Fibroblast of the aortic adventitia (primary cell): ENCODE measurements at places on chromosomes 3 and 15.

DNA sequence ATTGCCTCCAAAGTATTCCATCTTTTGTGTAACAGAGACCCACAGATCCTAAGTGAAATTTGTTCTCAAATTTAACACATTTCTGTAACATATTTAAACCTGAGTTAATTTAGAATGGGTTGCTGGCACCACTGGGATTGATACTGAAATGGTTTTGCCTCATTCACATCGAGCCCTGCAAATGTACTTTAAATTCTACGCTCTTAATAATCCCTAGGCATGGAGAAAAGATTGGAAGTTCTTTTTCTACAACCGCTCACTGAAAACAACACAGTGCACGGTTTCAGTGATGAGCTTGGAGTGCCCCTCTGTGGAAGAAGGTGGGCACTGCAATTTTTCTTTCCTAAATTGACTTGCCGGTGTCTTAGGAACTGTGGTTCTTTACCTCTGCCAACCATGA, 109.9 kb upstream of the ATP11B start:
- peak; percentile 79 for DNase-seq

GRCh38 chr3:183560607-183561006, 5.1 kb upstream of the KLHL6 start:
- DNase-seq = no peak

GRCh38 chr3:122697952-122698620, 17.4 kb downstream of the PARP14 start:
- DNase-seq = peak; percentile 17

DNA sequence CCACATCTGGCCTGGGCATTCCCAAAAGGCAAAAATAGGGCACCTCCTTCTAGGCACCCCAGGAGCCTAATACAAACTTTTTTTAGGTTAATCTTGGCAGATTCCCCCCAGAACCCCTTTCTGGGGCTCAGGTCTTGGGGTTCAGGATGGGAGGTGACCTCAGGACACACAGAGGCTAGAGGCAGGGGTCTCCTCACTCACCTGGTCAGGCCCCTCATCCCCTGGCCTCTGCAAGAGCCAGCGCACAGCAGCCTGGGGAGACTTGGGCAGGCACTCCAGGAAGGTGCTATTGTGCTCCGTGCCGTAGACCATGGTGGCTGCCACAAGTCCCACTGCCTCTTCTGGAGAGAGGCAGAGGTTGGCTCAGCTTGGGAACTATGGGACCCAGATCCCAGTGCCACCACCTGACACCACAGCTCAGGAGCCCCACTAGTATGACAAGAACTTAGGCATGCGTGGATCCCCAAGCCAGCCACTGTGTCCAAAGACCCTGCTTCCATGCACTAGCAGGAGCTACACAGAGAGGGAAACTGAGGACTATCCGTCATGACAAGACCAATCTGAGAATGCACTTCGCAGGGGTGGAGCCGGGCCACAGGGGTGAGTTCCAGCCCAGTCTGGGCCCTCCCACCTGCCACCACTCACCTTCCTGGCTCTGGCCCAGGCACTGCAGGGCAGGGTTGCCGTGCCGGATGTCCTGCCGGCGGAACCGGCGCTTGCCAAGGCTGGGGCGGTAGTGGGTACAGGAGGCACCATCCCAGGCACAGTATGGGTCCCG, 7.4 kb downstream of the SEMA3G start:
- DNase-seq = no peak

- no peak for DNase-seq
Observed at GRCh38 chr15:86066174-86066834, 13.4 kb upstream of the AGBL1 start.

- DNase-seq = no peak
Observed at GRCh38 chr3:145519398-145520047, 641.5 kb downstream of the PLOD2 start.

GRCh38 chr3:24496529-24497482, 2.2 kb upstream of the THRB start:
- DNase-seq = peak; percentile 78

DNA sequence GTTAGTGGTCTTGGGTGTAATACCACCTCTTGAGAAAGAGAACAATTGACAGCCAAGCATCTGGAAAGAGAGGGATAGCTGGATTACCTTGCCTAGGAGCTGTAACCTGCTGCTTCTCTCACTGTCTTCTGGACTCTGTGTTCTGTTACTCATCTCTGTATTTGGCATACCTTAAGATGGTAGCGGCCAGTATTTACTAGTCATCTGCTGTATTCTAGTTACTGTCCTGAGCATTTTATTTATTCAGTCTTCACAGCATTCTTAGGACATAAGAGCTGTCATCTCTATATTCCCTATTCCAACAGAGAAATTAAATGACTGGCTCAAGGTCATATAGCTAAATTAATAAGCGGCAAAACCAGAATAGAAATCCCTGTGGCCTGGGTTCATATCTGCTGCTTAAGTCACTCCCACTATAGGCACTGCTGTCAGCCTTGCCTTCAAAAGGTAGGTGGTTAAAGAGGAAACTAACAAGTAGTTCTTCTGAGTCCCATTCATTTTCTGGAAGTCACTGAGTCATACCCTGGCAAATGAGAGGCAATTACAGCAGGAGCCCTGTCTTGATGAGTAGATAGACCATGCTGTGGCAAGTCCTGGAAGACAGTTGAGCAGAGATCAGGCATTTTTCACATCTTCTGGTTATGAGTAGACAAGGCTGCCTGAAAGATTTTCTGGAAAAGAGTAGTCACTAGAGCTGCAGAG, 68.2 kb downstream of the RAB7A start:
- peak; percentile 67 for DNase-seq

DNA sequence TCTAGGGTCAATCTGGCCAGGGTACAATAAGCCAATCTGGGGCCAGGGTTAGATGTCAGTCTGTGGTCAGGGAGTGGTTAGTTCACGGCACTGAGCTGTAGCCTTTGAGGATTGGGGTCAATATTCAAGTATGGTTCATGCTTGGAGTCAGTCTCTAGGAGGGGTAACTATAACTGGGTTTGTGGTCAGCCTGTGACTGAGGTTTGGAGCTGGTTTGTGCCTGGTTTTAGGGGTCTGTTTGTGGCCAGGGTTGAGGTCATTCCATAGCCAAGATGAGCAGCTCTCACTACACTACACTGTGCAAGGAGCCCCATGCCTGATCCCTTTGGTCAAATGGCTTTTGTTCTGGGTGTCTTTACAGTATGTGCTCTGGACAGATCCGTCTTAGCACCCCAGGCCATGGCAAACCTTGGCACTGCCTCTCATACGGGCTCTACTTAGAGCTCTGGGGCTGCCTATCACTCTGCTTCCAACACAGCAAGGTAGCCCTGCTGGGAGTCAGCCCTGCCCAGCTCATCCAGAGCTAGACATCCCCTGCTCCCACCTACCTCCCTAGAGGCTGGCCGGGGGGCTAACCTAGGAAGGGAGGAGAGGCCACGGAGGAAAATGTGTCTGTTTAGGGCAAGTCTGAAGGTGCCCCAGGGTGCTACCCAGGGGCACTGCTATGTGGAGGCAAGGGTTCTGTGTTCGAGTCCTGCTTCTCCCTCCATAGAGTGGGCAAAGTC, 63.3 kb upstream of the CORO2B start:
- no peak for DNase-seq

DNA sequence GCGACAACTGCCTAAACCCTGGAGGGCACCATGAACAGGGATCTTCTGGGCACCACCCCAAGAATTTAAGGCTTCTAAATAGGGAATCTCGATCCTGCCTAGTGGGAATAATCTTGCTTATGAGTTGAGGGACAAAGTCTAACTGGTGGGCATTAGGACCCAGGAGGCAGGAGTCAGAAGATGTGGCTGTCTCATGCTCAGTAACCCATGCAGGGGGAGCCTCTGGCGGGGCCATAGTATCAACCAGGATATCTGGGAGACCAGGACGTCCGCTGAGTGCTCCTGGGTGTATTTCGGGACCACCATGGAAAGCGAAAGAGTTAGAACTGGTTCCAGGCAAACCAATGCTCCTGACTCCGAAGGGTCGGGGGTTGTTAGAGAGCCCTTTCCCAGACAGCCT, 356.1 kb downstream of the OTOL1 start:
- no peak for DNase-seq

DNA sequence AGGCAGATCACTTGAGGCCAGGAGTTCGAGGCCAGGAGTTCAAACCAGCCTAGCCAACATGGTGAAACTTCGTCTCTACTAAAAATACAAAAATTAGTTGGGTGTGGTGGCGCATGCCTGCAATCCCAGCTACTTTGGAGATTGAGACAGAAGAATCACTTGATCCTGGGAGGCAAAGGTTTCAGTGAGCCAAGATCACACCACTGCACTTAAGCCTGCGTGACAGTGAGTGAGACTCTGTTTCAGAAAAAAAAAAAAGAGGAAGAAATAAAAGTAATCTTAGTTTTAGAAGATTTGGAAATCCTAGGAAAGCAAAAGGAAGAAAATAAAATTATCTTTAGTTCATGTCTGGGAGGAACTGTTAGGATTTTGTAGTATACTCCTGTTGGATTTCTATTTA, 77.2 kb downstream of the IL12A start:
- DNase-seq = no peak

- peak; percentile 27 for DNase-seq
Observed at GRCh38 chr3:64176461-64176996, 48.7 kb downstream of the PRICKLE2 start.

- DNase-seq = no peak
Observed at GRCh38 chr15:39388118-39388517, 192.8 kb upstream of the THBS1 start.

DNA sequence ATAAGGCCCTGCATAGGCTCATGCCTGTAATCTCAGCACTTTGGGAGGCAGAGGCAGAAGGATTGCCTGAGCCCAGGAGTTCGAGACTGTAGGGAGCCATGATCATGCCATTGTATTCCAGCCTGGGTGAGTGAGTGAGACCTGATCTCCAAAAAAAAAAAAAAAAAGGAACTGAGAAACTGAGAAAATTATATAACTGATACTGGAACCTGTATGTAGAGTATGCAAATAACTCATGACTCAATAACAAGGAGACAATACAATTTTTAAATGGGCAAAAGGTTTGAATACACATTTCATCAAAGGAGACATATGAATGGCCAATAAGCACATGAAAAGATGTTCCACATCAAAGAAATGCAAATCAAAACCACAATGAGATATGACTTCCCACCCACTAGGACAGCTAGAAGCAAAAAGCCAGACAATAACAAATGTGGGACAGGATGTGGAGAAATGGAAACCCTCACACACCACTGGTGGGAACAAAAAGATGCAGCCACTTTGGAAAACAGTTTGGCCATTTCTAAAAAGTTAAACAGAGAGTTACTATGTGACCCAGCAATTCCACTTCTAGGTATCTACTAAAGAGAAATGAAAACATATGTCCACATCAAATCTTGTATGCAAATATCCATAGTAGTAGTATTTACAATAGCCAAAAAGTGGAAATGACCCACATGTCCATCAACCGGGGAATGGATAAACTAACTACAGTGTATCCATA, 70.7 kb downstream of the IQSEC1 start:
- no peak for DNase-seq

DNA sequence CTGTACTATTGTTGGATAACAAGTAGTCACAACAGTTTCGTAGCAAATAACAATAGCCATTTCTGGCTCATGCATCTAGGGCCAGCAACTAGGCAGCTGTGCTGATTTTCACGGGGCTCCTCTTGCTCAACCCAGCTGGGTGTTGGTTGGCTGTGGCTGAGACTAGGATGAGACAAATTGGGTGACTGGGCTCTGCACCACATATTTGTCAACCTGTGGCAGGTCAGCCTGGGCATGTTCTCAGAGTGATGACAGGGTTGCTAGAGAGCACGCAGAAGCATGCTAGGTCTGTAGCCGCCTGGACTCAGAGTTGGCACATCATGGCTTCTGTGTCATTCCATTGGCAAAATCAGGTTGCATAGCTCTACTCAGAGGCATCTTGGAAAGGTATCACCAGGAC, 175.9 kb downstream of the OTOL1 start:
- DNase-seq = no peak

DNA sequence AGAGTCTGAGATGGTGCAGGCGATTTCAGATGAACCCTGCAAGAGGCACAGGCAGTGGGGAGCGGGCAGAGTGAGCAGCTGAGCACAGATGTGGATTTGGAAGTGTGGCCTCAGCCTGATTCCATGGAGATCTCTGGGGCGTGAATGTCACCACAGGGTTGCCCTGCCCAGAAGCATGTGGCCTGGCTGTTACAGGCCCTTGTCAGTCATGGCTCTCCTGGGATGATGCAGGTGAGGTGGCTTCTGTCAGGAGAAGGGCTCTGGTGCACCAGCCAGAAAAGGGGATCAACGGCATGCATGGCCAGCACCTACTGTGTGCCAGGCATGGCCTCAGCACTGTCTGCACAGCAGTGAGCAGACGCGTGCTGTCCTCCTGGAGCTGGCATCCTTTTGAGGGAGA, 11.9 kb downstream of the HDAC11 start:
- no peak for DNase-seq

GRCh38 chr3:126372413-126373145, 15.4 kb upstream of the KLF15 start:
- no peak for DNase-seq

GRCh38 chr3:140552898-140553297, 125.0 kb upstream of the TRIM42 start:
- no peak for DNase-seq

GRCh38 chr3:20739814-20740213, 553.8 kb upstream of the SGO1 start:
- peak; percentile 19 for DNase-seq

DNA sequence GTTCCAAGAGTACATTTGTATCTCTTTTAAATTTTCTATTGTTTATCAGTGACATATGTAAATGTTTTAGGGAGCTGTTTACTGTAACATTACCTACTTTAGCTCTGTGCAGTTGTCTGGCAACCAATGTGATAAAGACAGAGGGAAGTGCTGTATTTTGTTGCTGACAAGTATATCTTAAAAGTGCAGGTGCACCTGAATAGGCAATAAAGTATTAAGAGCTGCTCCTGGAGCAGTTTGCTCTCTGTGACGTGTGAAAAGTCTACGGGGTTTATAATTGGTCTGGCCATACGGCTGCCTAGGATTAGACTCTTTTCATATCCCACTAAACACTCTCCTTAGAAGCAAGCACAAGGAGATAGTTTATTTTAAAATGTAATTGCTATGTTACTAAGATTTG, 178.3 kb downstream of the IGF1R start:
- DNase-seq = no peak

DNA sequence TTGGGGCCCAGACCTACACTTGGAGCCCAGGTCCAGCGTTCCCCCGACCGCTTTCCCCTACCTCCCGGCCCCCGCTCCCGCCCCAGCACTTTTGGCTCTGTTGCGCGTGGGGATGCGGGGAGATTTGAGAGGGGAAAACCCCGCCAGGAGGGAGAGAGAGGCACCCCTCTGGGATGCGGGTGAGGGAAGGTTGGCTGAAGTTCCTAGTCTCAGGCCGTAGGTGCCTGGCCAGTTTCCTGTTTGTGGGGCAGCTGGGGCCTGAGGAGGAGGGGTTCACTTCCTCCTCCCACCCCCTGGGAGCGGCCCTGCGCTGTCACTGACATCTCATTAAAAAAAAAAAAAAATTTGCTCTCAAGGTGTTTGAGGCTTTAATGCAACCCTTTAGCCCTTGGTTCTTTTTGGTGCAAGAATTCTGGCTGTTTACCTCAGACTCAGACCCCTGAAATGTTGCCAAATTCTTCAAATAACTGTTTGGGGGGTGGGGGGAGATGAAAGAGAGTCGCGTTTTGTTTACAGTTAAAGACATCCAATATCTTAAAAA, 2.6 kb downstream of the FAM43A start:
- DNase-seq = peak; percentile 47

GRCh38 chr15:31200735-31201151, 99.2 kb upstream of the TRPM1 start:
- peak; percentile 69 for DNase-seq

GRCh38 chr3:29338377-29338776, 57.5 kb downstream of the RBMS3 start:
- peak; percentile 55 for DNase-seq
